Peyer's patch (tissue), 4 donors: ENCODE measurements at places on chromosomes 11 and 22. TPM values are rescaled to one million over a fixed set of nuclear protein-coding genes. Genes with fewer than 3 reads are reported as not detected.

Gene WT1
- not detected for total RNA-seq

Gene OR5P2
- total RNA-seq: not detected

Gene KBTBD4
- total RNA-seq: 6.6 TPM

Gene P4HA3
- total RNA-seq: not detected

Gene GLYATL1
- not detected for total RNA-seq

Gene CD59
- 61.9 TPM for total RNA-seq

Gene SYT13
- 28.0 TPM for total RNA-seq

Gene OR52A1
- total RNA-seq: not detected

Gene LINC01488
- not detected for total RNA-seq

Gene OR5B21
- not detected for total RNA-seq

Gene RGL4
- not detected for total RNA-seq

Gene ROBO4
- 4.3 TPM for total RNA-seq

Gene CDHR5
- total RNA-seq: 77.6 TPM

Gene MORC2
- total RNA-seq: 23.5 TPM

Gene MUC2
- 817 TPM for total RNA-seq
